ENCODE measurements at places on chromosomes 1 and 21. TPM values are rescaled to one million over a fixed set of nuclear protein-coding genes. Genes with fewer than 3 reads are reported as not detected.

The BSND gene
- not detected for total RNA-seq

The RAP1GAP gene
- total RNA-seq, result 0.42 TPM

The SLFNL1 gene
- 0.11 TPM for total RNA-seq

The CFAP57 gene
- total RNA-seq, result 0.42 TPM

The ERMAP gene
- 3.0 TPM for total RNA-seq

The CLEC20A gene
- not detected for total RNA-seq
